ENCODE measurements at places on chromosomes 3 and 15. TPM values are rescaled to one million over a fixed set of nuclear protein-coding genes. Genes with fewer than 3 reads are reported as not detected.

The LEKR1 gene
- 0.76 TPM for total RNA-seq

The HGD gene
- total RNA-seq = 0.11 TPM

The KCNMB3 gene
- total RNA-seq = 2.9 TPM

The FANCD2OS gene
- total RNA-seq = not detected

The AP3S2 gene
- 27.8 TPM for total RNA-seq

The GPR156 gene
- under 0.01 TPM for total RNA-seq

Data from dermis lymphatic vessel endothelial cell (primary cell).